ENCODE measurements at places on chromosomes 11 and 22.

DNA sequence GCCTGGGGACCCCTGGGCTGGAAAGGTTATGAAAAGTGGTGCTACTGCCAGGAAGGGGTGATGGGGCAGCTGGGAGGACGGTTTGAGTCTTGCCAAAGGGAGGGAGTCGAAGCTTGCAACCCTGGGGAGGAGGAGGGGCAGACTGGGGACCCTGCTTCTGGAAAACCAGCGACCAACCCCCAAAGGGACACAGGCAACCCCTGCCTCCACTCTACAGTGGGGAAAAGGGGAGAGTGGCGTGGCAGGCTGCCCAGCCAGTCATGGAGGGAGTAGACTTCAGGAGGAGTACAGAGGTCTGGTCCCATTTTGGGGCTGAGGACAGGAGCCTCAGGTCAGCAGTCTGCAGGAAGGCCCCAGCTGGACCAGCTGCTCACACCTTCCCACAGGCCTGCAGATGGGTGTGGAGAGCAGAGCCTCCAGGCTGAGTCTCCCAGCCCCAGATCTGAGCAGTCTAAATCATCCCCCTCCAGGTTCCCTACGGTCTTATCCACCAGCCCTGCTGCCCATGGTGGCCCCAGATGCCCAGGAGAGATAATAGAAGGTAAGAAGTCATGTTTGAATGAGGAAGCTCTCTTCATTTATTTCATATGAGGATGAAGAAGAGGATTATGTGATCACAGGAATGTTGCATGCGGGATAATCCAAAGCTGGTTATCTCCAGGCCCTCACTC, 3.3 kb downstream of the DDT start:
- DNase-seq = no peak

GRCh38 chr22:20026996-20027601, 6.2 kb downstream of the TANGO2 start:
- no peak for DNase-seq

GRCh38 chr11:102864724-102865123, 10.1 kb downstream of the MMP12 start:
- DNase-seq = no peak

- DNase-seq = no peak
These were observed 756.7 kb downstream of the DLG2 start for GRCh38 chr11:84870486-84870885.

GRCh38 chr11:75836417-75836816, 21.4 kb downstream of the UVRAG start:
- DNase-seq = no peak

- DNase-seq = no peak
These were observed 279.4 kb downstream of the NTM start for GRCh38 chr11:131649856-131650255.

GRCh38 chr22:24727218-24727851, 47.2 kb downstream of the PIWIL3 start:
- DNase-seq = peak; percentile 74

DNA sequence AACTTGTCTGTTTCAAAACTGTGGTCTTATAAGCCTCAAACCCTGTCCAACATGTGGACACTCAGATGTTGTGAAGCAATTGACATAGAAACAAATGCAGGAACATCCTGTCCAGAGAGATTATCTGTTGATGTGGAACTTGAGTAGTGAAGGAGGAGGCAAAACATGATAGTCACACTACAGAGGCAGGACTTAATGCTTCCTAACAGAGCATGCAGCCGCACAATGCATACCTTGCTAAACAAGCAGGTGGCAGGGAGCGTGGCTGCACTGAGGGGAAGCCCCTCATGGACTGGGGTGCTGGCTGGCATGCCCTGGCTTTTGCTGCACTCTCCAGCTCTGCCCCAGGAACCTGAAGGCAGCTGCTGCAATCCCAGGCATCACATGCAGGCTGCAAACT, 5.3 kb downstream of the C22orf39 start:
- DNase-seq = no peak

- no peak for DNase-seq
These were observed 89.7 kb upstream of the PHOX2A start for GRCh38 chr11:72333661-72334060.

DNA sequence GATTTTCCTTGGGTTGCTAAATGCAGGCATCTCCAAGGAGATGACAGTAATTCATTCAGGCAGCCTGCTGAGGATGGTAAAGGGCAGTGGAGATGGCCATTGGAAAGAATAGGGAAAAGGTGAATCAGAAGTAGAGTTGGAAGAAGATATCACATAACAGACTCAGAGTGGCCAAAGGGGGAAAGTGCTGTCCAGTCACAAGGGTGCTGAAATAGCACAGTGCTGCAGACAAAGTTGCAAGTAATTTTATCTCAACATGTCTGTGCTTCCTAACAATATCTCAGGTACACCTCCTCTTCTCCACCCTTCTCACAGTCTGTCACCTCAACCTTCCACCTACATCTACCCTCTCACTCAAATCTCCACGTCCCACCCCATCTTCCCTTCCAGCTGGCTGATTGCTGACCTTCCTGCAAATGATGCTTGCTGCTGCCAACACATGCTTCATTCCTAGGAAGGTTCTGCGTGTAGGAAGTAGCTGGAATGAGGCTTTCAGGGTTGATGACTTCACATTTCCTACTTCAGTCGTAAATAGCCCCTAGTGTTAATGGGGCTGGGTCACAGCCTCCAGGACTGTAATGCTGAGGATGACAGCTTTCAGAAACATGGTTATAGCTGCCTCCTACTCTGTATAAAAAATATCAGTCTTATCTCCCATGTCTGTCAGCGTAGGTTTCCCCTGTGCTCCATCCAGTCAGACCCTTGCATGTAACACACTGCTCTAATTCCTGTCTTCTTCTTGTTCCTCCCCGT, 123.9 kb downstream of the CTNND1 start:
- no peak for DNase-seq

DNA sequence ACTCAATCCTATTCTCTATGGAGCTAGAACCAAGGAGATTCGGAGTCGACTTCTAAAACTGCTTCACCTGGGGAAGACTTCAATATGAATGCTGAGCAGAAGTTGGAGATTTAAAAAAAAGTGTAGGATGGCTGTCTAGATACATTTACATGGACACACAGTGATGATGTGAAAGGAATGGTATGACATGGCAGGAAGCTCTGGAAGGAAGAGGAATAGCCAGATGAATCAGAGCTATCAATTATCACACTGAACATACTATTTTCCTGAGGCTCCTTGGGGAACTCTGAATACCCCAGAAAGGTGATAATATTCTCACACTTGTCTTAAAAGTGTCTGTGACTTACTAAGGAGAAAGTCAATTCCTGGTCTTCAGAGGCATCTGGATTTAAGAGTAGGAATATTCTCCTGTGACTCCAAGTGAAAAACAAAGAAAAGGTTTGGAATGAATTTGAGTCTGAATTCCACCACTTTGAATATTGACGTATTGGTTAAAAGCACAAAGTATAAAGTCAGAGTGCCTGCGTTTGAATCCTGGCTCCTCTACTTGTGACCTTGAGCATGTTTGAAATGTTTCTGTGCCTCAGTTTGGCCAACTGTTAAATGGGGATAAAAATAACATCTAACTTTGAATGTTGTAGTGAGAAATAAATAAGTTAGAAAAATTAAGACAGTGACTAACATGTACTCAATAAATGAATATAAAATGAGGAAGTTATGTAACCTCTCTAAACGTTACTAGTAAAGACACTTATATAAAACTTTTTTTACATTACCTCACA, 1.3 kb downstream of the OR52D1 start:
- no peak for DNase-seq

DNA sequence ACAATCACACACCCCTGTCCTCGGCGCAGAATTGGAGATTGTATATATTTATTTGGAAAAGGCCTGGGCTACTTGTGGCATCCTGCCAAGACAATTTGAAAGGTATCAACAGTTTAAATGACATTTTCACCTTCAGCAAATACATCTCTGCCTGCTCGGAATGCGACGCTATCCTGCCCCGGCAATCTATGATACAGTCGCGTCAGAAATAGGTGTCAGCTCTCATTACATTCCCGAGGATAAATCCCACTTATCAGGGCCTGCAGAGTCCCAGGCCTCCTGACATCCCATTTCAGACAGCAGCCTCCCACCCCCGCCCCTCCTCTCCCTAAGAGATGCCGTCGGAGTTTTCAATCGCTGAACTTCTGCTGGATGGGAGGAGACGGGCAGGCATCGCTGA, 114.7 kb downstream of the BRD1 start:
- no peak for DNase-seq

GRCh38 chr11:57513911-57514537, 1.5 kb downstream of the SLC43A1 start:
- DNase-seq = no peak

GRCh38 chr22:29717789-29718188, 2.0 kb upstream of the CABP7 start:
- DNase-seq = no peak

DNA sequence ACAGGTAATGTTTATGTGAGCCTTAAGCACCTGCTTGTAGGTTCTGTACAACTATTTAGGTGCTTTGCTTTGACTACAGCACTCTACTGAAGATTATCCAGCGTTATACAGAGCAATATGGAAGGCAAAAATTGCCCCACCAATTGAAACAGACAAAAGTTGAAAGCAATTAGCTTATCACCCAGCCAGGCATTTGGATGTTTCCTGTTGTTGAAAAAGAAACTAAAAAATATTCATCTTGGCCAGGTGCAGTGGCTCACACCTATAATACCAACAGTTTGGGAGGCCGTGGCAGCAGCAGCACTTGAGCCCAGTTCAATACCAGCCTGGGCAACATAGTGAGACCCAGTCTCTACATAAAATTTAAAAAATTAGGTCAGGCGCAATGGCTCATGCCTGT, 18.5 kb downstream of the ATL3 start:
- DNase-seq = no peak

- DNase-seq = no peak
These were observed 31.7 kb downstream of the FLRT1 start for GRCh38 chr11:64067230-64067993.

GRCh38 chr22:48365386-48365785, 1462.3 kb downstream of the BRD1 start:
- DNase-seq = no peak

- no peak for DNase-seq
These were observed 1.6 kb downstream of the IFITM10 start for GRCh38 chr11:1748636-1749394.

GRCh38 chr11:133821776-133822175, 23.5 kb downstream of the SPATA19 start:
- DNase-seq = no peak

- no peak for DNase-seq
These were observed 7.0 kb downstream of the SERHL2 start for GRCh38 chr22:42560781-42561180.

DNA sequence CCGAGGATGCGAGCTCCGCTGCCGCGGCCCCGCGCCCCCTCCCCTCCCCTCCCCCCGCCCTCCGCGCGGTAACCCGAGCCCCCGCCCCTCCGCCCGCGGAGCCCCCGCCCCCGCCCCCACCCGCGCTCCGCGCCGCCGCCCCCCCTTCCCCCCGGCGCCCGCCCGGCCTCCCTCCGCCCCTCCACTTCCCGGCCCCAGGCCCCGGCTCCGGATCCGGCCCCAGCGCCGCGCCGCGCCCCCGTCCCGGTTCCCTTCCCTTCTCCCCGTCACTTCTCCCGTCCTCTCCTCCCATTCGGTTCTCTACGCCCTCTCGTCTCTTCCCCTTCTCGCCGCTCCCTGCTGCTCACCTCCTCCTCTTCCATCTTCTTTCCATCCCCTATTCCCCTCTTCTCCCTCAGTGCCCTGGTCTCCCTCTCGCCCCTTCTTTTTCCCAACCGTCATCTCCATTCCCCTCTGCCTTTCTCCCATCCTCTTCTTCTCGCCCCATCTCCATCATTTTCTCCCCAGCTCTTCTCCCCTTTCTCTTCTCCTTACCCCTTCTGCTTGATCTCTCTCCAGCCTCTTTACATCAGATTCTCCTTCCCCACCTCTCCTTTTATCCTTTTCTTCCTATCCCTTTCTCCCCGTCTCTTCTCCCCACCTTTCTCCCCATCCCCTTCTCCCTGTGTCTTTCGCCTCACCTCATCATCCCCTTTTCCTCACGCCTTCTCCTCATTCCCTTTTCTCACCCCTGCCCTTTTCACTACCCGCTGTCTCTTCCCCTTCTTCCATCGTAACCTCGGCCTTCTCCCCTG, at the start of gene DCHS1:
TSS of gene DCHS1 (minus strand) at position 20 of the 794 bp plus-strand sequence. CDS start 14,196 bp downstream, outside the sequence.
- no peak for DNase-seq

DNA sequence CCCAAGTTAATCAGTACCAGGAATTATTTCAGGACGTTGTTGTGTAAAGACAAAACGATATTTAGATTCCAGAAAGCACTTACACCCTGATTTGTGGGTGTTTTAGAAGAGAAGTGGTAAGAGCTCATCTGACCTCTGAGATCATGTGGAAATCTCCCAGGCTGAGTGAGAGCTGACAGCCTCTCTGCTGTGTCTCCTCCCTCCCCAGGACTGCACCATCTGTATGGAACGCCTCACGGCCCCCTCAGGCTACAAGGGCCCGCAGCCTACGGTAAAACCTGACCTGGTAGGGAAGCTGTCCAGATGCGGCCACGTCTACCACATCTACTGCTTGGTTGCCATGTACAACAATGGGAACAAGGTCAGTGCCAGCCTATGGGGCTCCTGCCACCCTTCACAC, 20.0 kb downstream of the DTX4 start:
- no peak for DNase-seq

DNA sequence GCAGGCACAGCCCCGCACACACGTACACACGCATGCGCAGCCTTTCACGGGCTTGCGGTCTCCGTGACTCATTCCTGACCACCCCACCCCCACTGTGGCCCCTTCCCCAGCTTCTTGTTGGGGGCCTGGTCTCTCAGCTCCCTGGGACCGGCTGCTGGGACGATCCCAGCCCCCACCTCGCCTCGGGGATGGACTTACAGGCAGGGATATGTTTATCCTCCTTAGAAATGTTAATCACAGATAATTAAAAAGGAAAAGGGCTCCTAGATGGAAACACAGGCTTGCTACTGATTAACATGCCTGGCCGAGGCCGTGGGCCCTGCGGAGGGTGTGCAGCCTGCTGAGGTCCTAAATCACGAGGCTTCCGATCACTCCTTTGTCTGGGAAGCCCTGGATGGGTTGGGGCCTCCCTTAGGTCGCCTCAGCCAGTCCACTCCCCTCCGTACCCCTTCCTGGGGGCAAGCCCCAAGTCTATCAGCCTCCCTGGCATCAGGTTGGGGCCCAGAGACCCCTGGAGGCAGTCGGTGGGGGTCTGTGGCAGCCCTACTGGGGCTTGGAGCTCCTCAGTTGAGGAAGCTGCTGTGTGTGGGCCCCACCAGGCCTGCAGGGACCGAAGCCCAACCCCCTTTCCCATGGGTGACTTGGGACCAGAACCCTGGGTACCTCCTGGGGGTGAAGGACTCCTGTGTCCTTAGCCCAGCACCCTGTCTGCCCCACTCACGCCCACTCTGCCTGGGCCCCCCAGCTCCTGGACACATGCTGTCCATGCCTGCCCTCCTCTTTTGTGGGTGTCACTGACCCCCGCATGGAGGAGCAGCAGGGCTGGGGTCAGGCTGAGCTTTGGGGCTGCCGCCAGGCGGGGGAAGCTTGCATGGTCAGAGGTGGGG, 20.6 kb downstream of the TSPAN4 start:
- no peak for DNase-seq

- DNase-seq = no peak
These were observed 779.7 kb upstream of the LRRC4C start for GRCh38 chr11:42239188-42239587.

DNA sequence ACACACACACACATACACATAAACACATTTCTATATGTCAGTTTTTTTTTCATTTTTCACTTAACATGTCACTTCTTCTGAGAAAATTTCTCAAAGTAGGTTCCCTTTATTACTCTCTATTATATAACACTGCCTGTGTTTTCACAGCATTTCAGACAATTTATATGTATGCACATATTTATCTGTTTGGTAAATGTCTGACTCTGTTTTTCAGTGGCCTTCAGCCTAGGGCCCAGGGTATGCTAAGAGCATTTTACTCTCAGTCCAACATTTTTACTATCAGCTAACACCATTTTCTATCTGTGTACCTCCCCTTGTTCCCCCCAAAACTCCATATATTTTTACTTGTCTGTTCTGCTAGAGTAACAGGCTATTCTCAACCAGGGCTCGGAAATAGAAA, 92.3 kb downstream of the ANO3 start:
- DNase-seq = no peak

Data from AG04450 (cell line).